Colonic mucosa (tissue), 4 donors: ENCODE measurements at places on chromosomes 3 and 15. TPM values are rescaled to one million over a fixed set of nuclear protein-coding genes. Genes with fewer than 3 reads are reported as not detected.

GRCh38 chr3:124941771-124942170, 7.2 kb upstream of the MUC13 start:
- no peaks in the 10 kb centered on the region for H3K27me3 ChIP-seq
- no peak for DNase-seq
- no peaks in the 10 kb centered on the region for H3K4me1 ChIP-seq
- H3K36me3 ChIP-seq: no peaks in the 10 kb centered on the region
- no peak overlapping the region for H3K27ac ChIP-seq

GRCh38 chr15:94509259-94509658, 277.9 kb downstream of the MCTP2 start:
- no peaks in the 10 kb centered on the region for H3K36me3 ChIP-seq
- no peaks in the 10 kb centered on the region for H3K4me1 ChIP-seq
- no peak overlapping the region for H3K4me3 ChIP-seq
- DNase-seq: no peak
- no peak overlapping the region for H3K27ac ChIP-seq

GRCh38 chr3:148459931-148460513, 237.7 kb upstream of the AGTR1 start:
- H3K4me3 ChIP-seq: no peak overlapping the region
- no peak for DNase-seq
- no peak overlapping the region for H3K27ac ChIP-seq
- H3K4me1 ChIP-seq: no peaks in the 10 kb centered on the region
- no peaks in the 10 kb centered on the region for H3K36me3 ChIP-seq

- DNase-seq: no peak
- no peak overlapping the region for H3K27ac ChIP-seq
- H3K27me3 ChIP-seq: no peaks in the 10 kb centered on the region
Observed at GRCh38 chr3:62636235-62636826, 238.9 kb downstream of the CADPS start.

DNA sequence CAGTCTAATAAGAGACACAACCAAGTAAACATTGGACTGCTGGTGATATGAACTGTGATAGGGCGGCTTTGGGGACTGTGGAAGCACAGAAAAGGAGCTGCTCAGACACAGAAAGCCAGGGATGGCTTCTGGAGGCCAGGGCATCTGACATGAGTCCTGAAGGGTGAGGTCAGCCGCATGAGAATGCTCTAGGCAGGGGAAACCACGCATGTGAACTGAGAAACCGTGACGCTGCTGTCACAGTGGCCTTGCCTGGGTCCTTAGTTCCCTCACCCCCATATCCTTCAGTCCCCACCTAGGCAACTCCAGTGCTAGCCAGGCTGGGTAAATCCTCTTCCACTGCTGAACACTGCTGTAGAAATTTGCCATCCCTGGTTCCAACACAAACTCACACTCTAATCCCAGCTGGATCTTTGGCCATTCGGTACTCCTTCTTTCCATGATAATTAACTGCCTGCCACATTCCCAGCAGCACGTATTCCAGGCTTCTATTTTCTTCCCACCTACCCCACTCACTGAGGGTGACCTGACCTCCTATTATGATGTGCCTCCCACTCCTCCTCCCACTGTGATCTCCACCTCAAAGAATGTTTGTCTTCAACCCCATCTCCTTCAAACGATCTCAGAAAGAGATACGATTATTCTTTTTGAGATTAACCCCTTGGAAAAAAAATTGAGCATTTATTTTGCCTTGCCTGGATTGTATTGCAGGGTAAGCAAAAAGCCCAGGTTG, 31.4 kb downstream of the CRYGS start:
- no peak overlapping the region for H3K4me3 ChIP-seq
- H3K27ac ChIP-seq: no peak overlapping the region
- H3K4me1 ChIP-seq: no peaks in the 10 kb centered on the region
- H3K36me3 ChIP-seq: no peaks in the 10 kb centered on the region
- H3K27me3 ChIP-seq: no peaks in the 10 kb centered on the region
- DNase-seq: no peak

DNA sequence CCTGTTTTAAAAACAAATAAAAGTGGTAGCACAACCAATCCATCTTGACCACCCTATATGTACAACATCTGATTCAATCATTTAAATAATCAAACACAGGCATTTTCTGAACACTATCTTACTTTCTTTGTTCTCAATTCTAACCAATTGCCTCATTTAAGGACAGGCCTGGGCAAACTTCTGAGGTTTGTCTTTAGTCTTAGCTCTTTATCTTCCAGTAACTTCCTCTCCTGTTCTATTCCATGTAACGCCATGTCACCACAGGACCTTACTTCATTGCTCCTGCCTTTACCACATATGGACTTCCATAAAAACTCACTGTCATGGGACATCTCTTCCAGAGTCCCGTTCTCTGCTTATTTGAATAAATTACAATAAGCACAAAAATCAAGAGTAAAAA, 14.9 kb downstream of the HDGFL3 start:
- no peak overlapping the region for H3K27ac ChIP-seq
- H3K27me3 ChIP-seq: no peaks in the 10 kb centered on the region
- H3K4me3 ChIP-seq: no peak overlapping the region
- H3K36me3 ChIP-seq: no peaks in the 10 kb centered on the region
- H3K4me1 ChIP-seq: no peaks in the 10 kb centered on the region
- no peak for DNase-seq

DNA sequence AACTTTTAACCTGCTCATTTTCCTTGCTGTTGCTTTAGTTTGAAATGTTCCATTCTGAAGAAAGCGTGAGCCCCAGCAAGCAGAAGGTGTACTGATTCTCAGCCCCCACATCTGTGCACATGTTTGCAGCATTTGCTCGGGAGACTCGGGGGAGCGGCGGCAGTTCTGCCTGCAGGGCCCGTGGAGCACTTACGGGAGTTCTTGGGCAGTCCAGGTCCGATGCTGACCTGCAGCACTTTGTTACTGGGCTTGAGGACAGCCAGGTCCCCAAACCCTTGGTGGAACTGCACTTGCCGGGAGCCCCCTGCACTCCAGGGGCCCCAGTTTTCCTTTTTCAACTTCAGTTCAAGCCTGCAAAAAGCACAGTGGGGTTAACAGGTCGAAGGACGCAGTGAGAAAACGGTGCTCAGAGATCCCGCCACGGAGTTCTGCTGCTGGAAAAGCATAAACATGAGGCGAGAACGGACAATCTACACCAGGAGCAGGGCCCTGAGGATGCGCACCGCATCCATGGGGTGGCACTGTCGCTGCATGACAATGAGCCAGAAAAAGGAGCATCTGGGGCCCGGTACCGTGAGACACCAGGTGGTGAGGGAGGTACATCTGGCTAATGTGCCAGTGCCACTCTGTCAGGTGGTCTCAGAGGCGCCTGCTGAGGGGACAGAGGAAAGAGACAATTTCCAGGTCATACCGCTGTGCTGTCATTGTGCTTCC, 45.6 kb upstream of the LDHAL6B start:
- no peak overlapping the region for H3K4me3 ChIP-seq
- H3K4me1 ChIP-seq: no peaks in the 10 kb centered on the region
- H3K27me3 ChIP-seq: no peaks in the 10 kb centered on the region
- DNase-seq: no peak
- no peak overlapping the region for H3K27ac ChIP-seq
- peaks cover 7% of the 10 kb centered on the region for H3K36me3 ChIP-seq

- H3K4me1 ChIP-seq: no peaks in the 10 kb centered on the region
- H3K27ac ChIP-seq: no peak overlapping the region
- H3K27me3 ChIP-seq: no peaks in the 10 kb centered on the region
- H3K4me3 ChIP-seq: no peak overlapping the region
- H3K36me3 ChIP-seq: no peaks in the 10 kb centered on the region
Observed at GRCh38 chr3:55180936-55181535, 253.2 kb upstream of the LRTM1 start.

DNA sequence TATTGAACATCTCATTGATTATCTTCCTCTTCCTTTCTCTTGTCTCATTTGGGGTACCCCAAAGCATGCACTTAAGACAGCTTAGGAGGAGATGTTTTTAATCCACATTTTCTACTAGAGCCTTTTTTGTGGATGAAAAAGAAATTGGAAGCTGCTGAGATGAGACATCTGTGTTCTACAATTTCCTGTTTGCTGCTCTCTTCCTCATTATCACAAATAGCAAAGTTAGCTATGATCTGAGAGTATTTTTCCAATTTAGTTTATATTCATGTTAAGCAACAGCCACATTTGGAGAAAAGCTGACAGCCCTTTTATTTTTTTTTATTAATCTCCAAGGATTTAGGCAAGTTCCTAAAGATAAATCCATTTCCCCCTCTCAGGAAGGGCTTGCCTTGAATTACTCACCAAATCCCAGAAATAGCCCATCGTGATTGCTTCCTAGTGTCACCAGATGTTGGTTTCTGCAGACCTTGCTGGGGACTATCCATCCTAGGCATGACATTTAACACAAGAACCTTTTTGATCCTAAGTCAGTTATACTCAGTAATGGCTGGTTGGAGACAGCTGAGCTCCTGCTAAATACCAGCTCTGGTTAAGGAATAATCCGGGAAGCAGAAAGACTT, 70.8 kb upstream of the FILIP1L start:
- H3K4me1 ChIP-seq: no peaks in the 10 kb centered on the region
- no peak for DNase-seq
- H3K27me3 ChIP-seq: no peaks in the 10 kb centered on the region
- peak overlapping the region; percentile 2 for H3K27ac ChIP-seq
- H3K4me3 ChIP-seq: no peak overlapping the region
- H3K36me3 ChIP-seq: no peaks in the 10 kb centered on the region

- no peaks in the 10 kb centered on the region for H3K4me1 ChIP-seq
- no peak for DNase-seq
- no peaks in the 10 kb centered on the region for H3K36me3 ChIP-seq
Observed at GRCh38 chr3:99458013-99458412, 180.4 kb upstream of the COL8A1 start.

- no peaks in the 10 kb centered on the region for H3K4me1 ChIP-seq
- no peak for DNase-seq
- no peak overlapping the region for H3K4me3 ChIP-seq
- H3K27ac ChIP-seq: no peak overlapping the region
- peaks cover 7% of the 10 kb centered on the region for H3K36me3 ChIP-seq
- H3K27me3 ChIP-seq: no peaks in the 10 kb centered on the region
Observed at GRCh38 chr15:76235186-76235826, 76.0 kb downstream of the ETFA start.

DNA sequence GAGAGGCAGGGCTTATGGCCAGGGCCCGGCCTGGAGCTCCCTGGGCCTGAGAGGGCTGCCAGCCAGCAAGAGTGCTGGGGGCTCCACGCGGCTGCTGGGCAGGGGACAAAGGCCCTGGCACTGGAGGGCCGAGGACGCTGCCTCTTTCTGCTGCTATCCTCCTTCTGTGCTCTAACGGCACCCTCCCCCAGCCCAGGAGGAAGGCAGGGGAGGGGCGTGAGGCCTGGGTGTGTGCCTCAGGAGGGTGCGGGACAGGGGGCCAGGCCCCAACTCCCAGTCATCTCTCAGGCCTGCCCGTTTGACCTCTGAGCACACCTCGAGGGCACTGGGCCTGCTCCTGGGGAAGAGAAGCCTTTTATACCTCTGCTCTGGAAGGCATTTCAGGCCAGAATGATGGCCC, 115.5 kb downstream of the ADCY5 start:
- no peak overlapping the region for H3K27ac ChIP-seq
- no peak for DNase-seq
- no peaks in the 10 kb centered on the region for H3K27me3 ChIP-seq
- H3K4me3 ChIP-seq: no peak overlapping the region
- no peaks in the 10 kb centered on the region for H3K4me1 ChIP-seq
- H3K36me3 ChIP-seq: no peaks in the 10 kb centered on the region

DNA sequence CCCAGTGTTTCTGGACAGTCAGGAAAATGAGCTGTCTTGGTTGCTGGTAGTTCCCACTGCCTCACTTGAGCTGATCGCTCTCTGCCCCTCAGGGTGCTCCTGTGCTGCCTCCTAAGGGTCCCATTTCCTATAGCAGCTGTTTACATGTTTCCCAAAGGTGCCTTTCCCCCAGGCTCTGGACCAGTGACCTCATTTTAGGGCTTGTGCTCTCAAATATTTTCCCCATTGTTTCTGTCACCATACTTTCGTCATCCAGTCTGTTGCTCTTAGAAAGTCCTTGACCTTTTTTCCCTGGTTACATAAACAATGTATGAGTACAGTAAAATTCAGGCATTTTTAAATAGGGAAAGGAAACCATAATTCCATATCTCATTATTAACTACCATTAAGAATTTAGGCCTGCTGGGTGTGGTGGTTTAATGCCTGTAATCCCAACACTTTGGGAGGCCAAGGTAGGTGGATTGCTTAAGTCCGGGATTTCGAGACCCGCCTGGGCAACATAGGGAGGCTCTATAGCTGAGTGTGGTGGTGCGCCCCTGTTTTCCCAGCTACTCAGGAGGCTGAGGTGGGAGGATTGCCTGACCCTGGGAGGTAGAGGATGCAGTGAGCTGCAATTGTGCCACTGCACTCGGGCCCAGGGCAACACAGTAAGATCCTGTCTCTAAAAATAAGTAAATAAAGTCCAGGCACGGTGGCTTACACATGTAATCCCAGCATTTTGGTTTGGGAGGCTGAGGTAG, 11.7 kb downstream of the RAD54L2 start:
- no peaks in the 10 kb centered on the region for H3K36me3 ChIP-seq
- H3K27ac ChIP-seq: no peak overlapping the region
- H3K27me3 ChIP-seq: no peaks in the 10 kb centered on the region
- no peak for DNase-seq
- no peak overlapping the region for H3K4me3 ChIP-seq

- no peak overlapping the region for H3K4me3 ChIP-seq
- peaks cover 21% of the 10 kb centered on the region for H3K4me1 ChIP-seq
- peak; percentile 46 for DNase-seq
- no peaks in the 10 kb centered on the region for H3K27me3 ChIP-seq
Observed at GRCh38 chr3:127735767-127736693, 63.3 kb downstream of the ABTB1 start.

GRCh38 chr3:114405202-114405990, 111.6 kb downstream of the TIGIT start:
- no peaks in the 10 kb centered on the region for H3K4me1 ChIP-seq
- no peak overlapping the region for H3K4me3 ChIP-seq
- no peak overlapping the region for H3K27ac ChIP-seq
- H3K36me3 ChIP-seq: no peaks in the 10 kb centered on the region
- no peak for DNase-seq

The CLEC3B gene
- 9.6 TPM for total RNA-seq

The MEX3B gene
- 1.1 TPM for total RNA-seq
